ENCODE measurements at places on chromosomes 12 and 14.
A peak's percentile ranks its signal among the peaks of the same experiment; 100 is the strongest.

DNA sequence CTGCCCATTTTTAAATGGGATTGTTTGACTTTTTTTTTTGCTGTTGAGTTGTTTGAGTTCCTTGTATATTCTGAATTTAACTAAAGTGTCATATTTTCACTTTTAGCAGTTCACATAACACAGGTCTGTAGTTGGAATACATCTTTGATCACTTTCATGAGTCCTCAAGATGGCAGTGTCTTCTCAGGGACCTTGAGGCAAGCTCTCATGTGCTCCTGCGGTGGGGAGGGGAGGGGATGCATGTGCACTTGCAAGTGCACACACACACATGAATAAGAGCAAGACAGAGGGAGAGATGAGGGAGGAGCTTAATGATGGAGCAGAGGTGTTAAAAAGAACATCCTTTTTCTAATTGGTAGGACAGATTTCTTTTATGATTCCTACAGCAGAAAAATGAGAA is 291.4 kb upstream of the OR4E1 start:
- DNase-seq, result no peak

DNA sequence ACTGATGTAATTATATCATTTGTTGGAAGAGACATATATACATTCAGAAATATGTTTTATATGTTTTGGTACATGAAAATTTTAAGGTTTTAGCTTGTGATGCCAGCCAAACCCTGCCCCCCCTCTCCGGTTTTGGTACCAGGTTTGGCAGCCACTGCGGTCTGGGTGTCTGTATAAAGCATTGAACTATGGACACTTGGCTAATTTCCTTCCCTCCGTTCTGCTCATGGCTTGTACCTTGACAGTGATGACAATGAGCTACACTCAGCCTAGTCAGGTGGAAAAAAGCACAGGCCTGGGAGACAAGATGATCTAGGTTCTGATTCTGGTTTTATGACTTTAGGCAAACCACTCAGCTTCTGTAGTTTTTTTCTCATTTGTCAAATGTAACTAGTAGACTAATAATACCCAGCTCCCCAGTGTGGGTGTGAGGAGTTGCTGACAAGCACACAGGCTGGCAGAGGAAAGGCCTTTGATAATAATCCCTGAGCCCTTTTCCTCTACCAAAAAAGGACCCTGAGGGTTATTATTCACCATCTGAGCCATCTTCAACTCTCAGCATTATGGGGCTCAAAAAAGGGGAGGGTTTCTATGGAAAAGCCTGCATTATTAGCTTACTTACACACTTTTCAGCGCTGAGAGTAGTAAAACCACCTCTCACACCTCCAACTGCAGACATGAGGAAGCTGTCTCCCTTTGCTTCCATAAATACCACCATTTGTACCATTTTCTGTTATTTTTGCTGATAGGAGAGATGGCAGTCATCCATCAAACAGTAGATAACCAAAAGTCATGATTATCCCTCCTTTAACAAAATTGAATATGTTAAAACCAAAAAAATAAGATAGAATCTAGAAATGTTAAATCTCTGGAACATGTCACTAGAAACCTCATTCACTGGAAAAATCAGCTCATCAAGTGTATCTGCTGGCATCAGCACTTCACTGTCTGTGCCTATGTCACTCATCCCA is 76.3 kb upstream of the PSMC1 start:
- DNase-seq, result no peak

GRCh38 chr12:69844416-69844815 is 19.4 kb downstream of the MYRFL start:
- DNase-seq, result no peak

DNA sequence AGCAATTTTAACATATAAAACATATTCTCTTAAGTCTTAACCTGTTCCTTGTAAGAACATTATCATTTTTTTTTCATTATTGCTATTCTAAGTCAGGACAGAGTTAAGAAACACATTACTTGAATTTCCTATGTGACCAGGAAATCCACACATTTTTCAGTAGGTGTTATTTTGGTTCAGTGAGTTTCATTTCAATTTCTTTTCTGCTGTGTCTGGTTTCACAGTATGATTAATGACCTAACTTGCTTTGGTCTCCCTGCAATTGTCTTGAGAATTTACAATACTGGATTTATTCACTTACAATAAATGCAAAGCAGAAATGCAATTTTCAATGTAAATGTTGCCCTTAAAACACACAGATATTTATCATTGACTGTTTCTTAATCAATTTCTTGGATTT is 396.9 kb upstream of the TMTC1 start:
- DNase-seq, result no peak

- peak; percentile 59 for DNase-seq
These were observed 7.6 kb downstream of the ISCA2 start for GRCh38 chr14:74501135-74501614.

GRCh38 chr12:79454338-79454843 is 236.4 kb downstream of the PAWR start:
- DNase-seq, result peak; percentile 25

DNA sequence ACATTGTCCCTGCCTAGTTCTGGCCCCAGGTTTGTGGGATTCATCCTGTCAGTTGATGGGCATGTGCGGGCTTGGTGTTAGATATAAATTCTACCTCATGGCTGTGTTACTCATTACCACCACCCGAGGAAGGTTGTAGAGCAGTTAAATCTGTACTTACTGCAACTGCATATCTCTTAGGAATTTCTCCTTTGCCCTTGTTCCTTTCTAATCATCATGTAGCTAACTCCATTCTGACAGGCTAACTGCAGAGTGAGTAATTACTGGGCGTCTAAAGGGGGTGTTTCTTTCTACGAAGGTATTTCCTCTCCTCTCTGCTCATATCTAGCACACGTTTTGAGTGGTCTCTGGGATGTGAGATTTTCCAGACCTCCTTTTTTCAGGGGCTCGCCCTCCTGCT is 1076.7 kb downstream of the TMTC2 start:
- DNase-seq, result no peak

GRCh38 chr14:91108941-91109611 is 4.8 kb upstream of the DGLUCY start:
- DNase-seq, result no peak

GRCh38 chr12:30976206-30976605 is 49.7 kb downstream of the TSPAN11 start:
- no peak for DNase-seq

- no peak for DNase-seq
These were observed 100.3 kb upstream of the SOX5 start for GRCh38 chr12:24049728-24050127.

DNA sequence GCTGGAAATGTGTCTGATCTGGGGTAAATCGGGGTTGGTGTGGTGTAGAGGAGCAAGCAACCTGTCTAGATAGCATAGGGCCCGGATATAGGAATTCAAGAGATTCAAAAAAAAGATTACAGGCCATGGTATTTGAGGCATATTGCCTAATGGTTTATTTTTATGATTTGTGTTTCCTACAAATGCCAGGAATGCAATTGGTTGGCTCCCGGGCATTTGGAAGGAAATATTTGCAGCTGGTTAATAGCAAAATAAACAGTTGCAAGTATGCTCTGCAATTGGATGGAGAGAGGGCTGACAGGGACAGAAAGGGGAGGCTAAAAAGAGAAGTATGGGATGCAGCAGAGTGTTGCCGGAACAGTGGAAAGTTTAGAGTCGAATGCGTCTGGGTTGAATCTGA is 315.6 kb upstream of the ATP2B1 start:
- no peak for DNase-seq

DNA sequence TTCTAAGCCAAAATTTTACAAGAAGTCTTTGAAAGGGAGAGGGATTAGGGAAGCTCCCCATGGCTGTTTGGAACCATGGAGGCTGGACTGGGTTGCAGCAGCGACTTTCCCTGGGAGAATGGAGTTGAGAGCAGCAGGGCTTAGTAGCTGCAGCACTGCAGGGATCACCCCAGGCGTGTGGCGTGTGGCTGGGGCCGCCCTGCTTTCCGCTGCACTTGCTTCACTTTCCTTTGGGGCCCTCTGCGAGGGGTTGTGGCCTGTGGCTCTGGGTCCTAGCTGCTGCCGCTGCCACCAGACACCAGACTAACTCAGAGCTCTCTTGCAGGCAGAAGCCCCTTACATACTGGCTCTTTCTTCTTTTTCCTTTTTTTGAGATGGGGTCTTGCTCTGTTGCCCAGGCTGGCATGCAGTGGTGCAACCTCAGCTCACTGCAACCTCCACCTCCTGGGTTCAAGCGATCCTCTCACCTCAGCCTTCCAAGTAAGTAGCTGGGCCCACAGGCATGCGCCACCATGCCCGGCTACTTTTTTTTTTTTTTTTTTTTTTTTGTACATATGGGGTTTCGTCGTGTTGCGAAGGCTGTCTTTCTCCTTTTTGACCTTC is 25.4 kb downstream of the CCDC62 start:
- no peak for DNase-seq

- DNase-seq, result no peak
These were observed 78.5 kb upstream of the RASSF3 start for GRCh38 chr12:64531665-64532334.

DNA sequence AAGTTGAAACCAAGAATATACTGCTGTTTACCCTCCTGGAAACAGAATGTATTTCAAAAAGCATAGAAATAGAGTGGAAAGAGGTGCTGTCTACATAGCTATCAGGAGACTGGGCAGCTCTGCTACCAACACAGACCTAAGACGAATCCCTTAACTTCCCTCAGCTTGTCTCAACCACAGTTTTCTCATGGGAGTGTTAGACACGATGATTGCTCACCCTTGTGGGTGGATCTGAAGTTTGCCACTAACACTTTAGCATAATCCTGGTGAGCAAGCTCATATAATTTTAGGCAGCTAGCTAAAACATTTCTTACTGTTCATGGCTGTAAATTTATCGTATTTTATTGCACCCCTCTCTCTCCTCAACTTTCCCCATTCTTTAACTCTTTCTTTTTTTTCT is 38.5 kb downstream of the C12orf75 start:
- DNase-seq, result no peak

DNA sequence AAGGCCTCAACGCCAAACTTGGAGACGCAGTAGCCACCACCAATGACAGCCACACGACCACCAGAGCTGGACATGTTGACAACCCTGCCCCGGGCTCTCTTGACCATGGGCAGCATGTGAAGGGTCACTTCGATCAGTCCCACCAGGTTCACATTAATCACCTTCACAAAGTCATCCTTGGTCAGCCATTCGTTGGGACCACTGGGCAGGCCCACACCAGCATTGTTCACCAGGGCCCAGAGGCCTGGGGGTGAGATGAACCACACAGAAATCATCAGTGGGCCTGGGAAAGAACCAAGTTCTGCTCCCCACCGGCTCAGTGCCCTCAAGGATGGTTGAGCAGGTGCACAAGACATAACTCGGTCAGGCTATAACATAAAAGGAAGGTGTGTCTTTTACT is 4.0 kb downstream of the SDR9C7 start:
- no peak for DNase-seq

DNA sequence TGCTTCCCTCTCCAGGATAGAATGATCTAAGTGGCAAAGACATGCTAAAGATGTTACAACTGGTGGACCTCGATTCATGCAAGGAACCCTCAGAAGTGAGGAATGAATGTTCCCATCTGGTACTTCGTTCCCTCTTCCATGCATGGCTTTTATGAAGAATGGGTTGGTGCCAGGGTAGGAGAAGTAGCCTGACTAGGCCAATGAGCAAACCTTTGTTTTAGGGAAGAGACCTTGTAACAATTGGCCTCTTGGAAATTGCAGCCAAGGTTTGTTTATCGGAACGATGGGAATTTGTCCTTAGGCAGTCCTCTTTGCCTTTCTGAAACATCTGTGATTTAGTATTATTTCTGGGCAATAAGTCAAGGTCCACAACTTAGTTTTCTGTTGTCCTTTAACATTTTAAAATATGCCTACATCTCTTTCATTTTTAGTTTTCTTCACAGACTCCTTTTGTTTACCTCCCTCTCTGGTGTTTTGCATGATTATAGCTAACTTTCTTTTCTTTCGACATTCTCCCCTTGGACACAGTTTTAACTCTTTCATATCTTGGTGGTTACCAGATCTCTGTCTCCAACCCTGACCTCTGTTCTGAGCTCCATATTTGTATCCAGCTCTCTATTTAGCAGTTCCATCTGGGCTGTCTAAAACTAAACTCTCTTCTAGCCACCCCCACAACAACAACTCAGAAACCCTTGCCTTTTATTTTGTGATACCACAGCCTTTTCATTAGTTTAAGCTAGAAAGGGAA is 70.0 kb downstream of the DIP2B start:
- peak; percentile 19 for DNase-seq

DNA sequence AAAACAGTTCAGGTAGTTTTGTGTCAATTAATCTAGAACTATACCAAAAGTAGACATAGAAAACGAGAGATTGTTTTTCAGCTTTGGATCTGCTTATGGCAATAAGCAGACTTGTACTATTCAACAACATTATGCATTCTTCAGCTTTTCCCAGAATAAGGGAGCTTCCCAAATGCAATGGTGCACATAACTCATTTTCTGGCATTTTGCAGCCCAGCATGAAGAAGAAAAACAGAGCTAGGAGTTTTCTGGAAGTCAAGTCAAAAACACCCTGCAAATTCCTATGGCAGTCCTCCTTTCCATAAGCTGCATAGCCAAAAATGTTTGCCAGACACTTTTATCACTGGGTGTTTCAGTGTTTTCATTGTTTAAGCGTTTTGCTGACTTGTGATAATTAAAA is 314.7 kb downstream of the NAV3 start:
- DNase-seq, result no peak

DNA sequence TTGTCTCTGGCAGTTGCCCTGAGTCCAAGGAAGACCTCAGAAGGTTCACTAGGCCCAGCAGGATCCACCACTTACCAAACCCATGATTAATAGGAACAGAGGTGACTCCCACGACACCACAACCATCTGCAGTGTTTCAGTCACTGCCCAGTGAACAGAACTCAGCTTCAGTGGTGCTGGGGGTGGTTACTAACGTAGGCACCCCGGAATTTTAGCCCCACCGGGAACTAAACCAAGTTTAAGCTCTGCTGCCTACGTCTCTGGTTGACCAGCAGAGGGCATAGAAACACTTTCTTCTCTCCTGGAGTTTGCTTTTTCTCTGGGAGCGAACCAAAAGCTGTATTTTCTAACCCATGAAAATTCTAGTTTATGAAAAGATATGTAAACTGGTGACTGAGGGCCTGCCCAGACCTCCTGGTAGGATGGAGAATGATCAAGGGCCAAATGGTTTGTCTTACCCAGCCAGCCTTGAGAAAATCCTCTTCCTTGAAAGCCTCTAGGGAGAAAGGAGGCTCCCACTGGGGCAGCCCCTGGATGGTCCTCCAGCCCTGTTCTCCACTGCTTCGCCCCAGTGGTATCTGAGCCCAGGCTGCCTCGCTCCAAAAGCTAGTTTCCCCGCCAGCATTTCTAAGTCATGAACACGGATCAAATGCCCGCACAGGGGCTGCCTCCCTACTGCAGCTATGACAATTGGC is 379.8 kb downstream of the DPF3 start:
- peak; percentile 26 for DNase-seq

- no peak for DNase-seq
These were observed 10.6 kb downstream of the SPRING1 start for GRCh38 chr12:116727261-116727660.

All from HFF-Myc (cell line).